Kidney epithelial cell (primary cell): ENCODE measurements at places on chromosomes 12 and 14. TPM values are rescaled to one million over a fixed set of nuclear protein-coding genes. Genes with fewer than 3 reads are reported as not detected.

ARHGAP9 gene
- total RNA-seq, result 1.1 and 2.9 TPM in 2 replicates

PRKD1 gene
- 4.3 and 7.2 TPM in 2 replicates for total RNA-seq

GRCh38 chr12:128318341-128318740 lies 51.4 kb downstream of the TMEM132C start:
- no peak for DNase-seq

DNA sequence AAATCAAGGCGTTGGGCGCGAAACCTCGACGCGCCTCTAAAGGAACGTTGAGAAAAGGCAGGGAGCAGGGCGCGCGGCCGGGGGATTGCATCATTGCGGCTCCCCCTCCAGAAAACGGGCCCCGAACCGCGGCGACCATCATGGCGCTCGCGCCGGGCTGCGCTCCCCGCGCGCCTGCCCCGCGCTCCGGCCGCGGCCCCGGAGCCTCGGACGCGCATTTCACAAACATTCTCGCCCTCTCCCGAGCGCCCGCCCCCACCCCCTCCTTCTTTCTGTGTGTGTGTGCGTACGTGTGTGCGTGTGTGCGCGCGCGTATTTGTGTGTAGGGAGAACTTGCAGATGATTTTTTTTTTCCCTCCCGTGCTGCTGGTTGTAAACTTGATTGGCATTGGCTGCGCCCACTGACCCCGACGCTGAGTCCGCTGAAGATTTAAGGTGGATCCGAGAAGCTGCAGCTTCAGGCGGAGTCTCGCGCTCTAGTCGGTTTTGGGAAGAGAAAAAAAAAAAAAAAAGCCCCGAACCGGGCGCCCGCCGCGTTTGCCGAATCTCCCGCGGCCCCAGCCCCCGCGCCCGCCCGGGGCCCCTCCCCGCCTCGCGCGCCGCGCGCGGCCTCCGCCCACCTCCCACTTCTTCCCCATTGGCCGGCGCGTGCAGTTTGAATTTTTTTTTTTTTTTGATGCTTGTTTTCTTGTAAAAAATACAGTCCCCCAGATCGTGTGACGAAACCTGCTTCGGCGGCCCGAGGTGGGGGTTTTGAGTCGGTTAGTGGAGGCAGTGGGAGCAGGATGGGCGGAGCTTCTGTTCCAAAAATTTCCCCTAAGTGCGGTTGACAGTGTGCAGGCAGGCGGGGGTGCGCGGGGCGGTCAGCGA lies 8.2 kb downstream of the CDKN1B start:
- peak; percentile 97 for DNase-seq

- DNase-seq, result no peak
Measured at GRCh38 chr12:115423546-115423987, 739.6 kb upstream of the TBX3 start.

GRCh38 chr14:53249059-53249458 lies 95.9 kb upstream of the DDHD1 start:
- no peak for DNase-seq

DNA sequence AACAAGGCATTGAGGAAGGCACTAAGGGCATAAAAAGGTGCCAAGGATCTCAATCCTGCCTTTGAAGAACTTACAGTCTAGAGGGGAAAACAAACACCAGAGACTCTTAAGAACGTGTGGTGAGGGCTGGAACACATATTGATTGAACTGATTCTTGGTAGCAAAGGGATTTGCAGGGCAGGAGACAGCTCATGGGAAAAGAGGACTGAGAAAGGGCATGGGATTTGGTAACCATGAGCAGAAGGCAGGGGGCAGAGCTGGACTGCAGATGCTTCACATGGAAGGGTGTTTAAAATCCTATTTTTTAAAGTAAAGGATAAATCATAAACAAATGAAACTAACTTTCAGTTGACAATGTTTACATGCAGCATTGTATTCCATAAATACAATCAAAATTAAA lies 203.1 kb downstream of the ITPR2 start:
- no peak for DNase-seq
